ENCODE measurements at places on chromosomes 11 and 22. TPM values are rescaled to one million over a fixed set of nuclear protein-coding genes. Genes with fewer than 3 reads are reported as not detected.

- no peak for DNase-seq
Measured at GRCh38 chr11:122398167-122398566, 257.4 kb upstream of the UBASH3B start.

DNA sequence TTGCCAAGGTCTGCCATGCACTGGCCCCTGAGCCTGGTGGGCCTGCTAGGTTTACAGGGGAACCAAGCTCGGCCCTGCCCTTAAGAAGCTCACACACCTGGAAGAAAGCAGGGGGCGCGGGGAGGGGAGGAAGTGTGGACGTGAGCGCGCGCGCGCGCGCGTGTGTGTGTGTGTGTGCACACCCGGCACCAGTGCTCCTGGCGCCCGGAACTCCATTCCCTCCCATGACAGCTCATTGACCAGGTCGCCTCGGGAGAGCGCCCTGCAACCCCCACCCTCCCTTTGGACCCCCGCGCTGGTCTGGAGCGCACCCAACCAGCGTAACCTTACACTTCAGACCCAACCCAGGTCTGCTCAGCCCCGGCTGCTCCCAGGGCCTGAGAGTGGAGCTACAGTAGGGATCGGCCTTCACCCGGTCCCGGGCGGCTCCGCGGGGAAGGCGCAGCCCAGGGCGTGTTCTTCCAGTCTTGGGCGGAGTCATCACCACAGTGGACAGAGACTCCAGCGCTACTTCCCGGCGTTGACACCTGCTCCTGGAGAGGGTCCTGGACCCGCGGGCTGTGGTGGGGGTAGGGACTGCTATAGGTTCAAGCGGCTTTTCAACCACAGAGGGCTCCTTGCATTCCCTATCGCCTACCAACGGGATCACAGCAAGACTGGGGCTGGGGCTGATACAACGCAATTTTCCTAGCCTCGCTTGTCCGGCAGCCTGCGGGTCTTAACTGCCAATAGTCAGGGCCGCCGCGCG, 1.5 kb downstream of the GALNT18 start:
- no peak for DNase-seq

DNA sequence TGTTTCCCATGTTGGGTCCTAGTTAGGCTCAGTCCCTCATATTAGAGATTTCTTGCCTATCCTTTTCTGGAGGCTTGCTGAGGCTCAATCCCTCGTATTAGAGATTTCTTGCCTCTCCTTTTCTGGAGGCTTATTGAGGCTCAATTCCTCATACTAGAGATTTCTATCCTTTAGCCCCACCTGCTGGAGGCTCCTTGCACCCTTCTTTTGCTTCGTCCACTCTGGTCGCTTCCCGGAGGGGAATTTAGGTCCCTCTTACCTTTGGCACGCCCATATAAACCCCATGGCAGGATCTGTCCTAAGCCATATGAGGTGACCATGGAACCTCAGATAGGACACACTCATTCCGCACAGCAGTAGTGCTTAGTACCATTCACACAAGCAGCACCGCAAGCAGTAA, 15.9 kb downstream of the CYP2D6 start:
- no peak for DNase-seq

DNA sequence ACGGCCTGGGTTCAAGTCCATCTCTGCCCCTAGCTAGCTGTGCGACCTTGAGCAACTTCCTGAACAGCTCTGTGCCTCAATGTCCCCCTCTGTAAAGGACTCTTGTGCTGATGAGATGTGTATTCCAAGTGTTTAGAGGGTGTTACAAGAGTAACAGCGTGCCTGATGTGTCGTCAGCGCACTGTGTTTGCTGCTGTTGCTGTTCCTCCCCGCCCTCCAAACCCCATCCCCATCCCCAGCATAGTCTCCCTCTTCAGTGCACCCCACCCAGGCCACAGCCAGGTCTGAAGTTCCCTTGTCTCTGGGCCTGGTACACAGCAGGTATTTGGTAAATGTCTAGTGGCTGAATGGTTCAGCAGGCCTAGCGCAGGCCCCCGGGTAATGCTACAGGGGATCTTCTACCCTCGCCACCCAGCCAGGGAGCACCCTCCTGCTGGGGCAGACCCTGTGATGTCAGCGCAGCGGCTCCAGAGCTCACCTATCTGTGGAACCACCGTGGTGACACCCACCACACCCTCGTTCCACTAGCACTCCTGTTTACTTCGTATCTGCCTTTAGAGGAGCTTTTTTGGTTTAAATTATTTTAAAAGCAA, 10.3 kb downstream of the CBX7 start:
- DNase-seq, result no peak

GRCh38 chr11:1994121-1994520, 3.5 kb downstream of the H19 start:
- DNase-seq, result no peak

- DNase-seq, result no peak
Measured at GRCh38 chr22:25219948-25220442, 556 bp downstream of the CRYBB2 start.

DNA sequence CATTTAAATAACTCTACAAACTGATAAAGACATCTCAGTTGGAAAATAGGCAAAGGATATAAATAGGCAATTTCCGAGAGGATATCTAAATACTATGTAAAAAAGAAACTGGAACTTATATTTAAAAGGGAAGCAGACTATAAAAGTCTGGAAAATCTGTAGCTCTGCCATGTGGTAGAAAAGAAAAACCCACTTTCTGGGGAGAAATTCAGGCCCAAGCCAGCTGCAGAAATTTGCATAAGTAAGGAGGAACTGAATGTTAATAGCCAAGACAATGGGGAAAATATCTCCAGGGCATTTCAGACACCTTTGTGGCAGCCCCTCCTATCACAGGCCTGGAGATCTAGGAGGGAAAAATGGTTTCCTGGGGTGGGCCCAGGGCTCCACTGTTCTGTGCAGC, 97.8 kb upstream of the ZBED5 start:
- DNase-seq, result no peak

DNA sequence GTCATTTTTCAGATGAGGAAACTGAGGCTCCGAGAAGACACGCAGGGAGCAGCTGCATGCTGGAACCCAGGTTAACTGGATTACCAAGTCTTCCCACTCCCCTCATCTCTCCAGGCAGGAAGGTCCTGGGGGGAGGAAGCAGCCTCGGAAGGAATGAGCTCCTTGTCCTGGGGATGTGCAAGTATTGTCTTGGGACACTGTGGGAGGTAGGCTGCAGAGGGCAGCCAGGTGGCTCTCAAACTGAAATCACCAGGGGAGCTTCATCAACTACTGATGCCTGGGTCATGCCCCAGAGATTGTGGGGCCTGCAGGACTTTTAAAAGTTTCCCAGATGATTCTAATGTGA, 7.6 kb downstream of the GDPD5 start:
- DNase-seq, result no peak

DNA sequence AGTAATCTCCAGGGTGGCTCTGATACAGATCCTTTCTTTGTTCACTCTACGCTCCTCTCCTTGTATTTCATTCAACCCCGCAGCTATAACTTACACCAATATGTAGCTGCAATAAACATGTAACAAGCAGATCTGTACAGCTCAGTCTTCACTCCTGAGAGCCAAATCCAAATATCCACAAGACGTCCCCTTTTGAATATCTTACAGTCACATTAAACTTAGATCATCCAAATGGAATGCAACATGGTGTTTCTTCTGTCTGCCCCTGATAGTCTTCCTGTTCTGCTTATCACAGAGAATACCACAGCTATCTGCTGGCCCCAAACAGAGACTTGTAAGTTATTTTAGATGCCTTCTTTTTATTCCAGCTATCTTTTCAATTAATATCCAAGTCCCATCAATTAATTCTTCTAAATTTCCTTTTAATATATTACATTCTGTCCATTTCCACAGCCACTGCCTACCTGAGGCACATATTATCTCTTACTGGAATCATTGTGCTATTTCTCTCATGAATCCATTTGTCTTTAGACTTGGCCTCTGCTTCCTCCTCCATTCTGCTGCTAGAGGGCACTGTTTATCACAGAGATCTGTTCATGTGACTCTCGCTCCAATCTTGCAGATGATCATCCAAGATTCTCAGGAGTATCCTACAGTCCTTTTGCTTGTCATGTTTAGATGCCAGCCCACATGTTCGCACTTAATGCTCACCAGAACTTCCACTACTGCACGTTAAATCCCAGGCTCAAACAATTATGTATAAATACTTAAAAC, 908.6 kb downstream of the NTM start:
- no peak for DNase-seq

DNA sequence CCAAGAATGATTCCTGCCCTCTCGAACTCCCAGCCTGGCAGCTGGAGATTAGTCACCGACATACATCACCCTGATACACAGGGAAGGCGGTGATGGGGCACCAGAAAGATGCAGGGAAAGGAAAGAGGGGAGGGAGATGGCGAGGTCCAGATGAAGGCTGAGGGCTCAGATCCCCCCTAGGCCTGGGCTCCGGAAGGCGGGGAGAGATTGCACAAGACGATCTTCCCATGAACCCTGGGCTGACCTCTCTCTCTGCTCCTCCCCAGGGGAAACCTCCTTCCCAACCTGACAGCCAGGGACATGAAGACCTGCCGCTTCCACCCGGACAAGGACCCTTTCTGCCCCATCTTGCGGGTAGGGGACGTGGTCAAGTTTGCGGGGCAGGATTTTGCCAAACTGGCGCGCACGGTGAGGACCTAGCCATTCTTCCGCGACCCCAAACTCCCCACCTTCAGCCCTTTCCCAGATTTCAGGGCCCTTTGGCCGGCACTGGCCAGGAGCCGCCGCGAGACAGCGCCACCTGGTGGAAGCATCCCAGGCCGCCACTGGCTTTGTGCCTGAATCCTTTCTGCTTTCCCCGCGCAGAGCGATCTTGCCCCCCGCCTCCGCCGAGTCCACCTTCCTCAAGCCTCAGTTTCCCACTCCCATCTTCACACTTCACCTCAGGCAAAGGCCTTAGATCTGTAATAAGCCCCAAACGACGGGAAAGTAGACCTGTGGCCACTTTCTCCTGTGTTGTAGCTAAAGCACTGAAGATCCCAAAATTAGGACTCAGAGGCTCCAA, 11.5 kb downstream of the P2RX3 start:
- peak; percentile 14 for DNase-seq

DNA sequence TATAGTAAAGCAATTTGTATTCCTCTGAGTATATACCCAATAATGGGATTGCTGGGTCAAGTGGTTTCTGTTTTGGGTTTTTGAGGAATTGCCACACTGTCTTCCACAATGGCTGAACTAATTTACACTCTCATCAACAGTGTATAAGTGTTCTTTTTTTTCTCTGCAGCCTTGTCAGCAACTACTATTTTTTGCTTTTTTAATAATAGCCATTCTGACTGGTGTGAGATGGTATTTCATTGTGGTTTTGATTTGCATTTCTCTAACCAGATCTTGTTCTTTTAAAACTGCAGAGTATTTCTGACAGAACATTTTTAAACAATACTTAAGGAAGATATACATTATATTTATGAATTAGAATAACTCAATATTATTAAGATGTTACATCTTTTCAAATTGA, 1140.5 kb upstream of the CNTN5 start:
- no peak for DNase-seq

DNA sequence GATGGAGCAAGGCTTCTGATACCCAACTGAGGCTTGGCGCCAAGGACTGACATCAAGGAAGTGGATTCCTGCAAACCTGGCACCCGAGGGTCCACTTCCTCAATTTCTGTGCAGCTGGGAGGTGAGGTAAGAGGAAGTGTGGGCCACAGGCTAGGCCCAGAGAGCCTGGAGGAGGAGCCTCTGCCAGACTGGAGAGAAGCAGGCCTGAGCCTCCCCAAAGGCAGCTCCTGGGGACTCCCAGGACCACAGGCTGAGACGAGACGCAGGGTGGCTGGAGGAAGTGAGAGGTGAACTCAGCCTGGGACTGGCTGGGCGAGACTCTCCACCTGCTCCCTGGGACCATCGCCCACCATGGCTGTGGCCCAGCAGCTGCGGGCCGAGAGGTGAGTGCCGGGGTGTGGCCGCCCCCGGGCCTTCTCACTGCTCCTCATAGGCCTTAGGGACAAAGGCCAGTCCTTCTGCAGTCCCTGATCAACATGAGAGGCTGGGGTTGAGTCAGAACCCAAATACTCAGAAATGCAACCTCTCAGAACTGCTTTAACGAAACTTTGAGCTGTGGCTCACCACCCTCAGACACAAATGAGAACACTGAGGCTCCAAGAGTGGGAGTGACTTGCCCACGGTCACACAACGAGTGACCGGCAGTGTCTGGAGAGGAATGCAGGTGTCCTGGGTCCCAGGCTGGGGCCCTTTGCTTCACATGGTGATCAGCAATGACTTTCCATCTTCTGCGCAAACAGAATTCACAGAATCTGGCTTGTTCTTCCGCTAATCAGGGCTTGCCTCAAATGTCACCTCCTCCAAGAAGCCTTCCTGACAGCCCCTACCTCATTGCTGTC, at the start of gene NCF4:
TSS of gene NCF4 (plus strand) at position 186 of the 839 bp plus-strand sequence. CDS start at position 352, 166 bp downstream.
- no peak for DNase-seq

GRCh38 chr22:30902496-30903357, 65.8 kb downstream of the MORC2 start:
- no peak for DNase-seq

DNA sequence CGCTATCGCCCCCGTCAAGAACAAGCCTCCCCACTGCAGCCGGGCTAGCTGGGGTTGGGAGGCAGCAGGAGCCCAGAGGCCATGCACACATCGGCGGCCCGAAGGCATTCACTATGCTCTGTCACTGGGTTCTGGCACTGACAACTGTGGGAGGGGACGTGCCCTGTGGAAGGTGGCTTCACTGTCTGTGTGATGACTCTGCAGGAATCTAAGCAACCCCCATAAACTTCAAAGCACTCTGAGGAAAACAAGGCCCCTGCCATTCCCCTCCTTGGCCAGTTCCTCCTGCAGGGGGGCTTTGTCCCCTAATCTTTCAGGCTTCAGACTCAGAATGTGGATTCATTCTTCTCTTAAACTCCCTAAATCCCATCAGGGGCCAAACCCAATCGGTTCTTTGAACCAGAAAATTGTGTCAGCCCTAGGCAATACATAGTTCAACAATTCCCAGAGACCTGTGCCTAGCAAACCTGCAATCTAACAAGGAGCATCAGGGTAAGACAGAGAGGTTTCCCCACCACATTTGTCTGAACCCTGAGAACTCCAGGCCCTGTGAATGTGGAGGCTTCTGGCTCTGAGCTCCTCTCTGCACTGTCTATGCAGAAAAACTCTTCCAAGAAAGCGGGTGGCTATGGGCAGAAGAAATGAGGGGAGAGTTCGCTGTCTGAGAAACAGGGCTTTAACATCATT, 1477.2 kb downstream of the TBC1D22A start:
- DNase-seq, result no peak

GRCh38 chr22:37032134-37032534, 12.6 kb downstream of the MPST start:
- DNase-seq, result no peak

- DNase-seq, result no peak
Measured at GRCh38 chr11:6646918-6647679, 8.5 kb downstream of the DCHS1 start.

- no peak for DNase-seq
Measured at GRCh38 chr11:133917921-133918607, 38.7 kb downstream of the IGSF9B start.

The RAPSN gene
- 0.14 TPM for total RNA-seq

The TRIM51G gene
- total RNA-seq, result not detected

The ARHGAP20 gene
- total RNA-seq, result 0.14 TPM

The LRRC10B gene
- total RNA-seq, result not detected

The SYT13 gene
- total RNA-seq, result 8.1 TPM

The OR5B21 gene
- total RNA-seq, result not detected

The OR52L1 gene
- total RNA-seq, result not detected

The PYGM gene
- 0.27 TPM for total RNA-seq

Data from kidney epithelial cell (primary cell).